ENCODE measurements at places on chromosomes 13 and 19. TPM values are rescaled to one million over a fixed set of nuclear protein-coding genes. Genes with fewer than 3 reads are reported as not detected.

DNA sequence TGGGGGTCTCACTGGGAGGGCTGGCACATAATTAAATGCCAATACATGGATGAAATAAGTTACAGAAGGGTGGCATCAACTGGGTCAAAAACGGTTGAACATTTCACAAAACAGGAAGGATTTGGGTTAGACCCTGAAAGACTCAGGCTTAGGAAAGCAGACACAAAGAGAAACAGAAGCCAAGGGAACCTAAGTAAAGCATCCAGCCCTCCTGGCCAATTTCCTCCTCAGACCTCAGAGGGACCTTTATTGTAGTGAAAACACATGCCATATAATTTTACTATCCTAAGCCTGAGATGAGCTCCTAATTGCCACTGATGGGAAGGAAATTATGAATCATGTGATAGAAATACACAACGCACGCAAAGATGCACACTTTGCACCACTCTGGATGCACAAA, 12.1 kb upstream of the CEACAM3 start:
- no peak for DNase-seq

- DNase-seq, result no peak
Measured at GRCh38 chr13:101149735-101150384, 266.4 kb downstream of the NALCN start.

The ZNF177 gene
- total RNA-seq, result 2.9 TPM

GRCh38 chr19:14473978-14474578, 1.1 kb downstream of the PTGER1 start:
- DNase-seq, result no peak

The C19orf67 gene
- total RNA-seq, result not detected

DNA sequence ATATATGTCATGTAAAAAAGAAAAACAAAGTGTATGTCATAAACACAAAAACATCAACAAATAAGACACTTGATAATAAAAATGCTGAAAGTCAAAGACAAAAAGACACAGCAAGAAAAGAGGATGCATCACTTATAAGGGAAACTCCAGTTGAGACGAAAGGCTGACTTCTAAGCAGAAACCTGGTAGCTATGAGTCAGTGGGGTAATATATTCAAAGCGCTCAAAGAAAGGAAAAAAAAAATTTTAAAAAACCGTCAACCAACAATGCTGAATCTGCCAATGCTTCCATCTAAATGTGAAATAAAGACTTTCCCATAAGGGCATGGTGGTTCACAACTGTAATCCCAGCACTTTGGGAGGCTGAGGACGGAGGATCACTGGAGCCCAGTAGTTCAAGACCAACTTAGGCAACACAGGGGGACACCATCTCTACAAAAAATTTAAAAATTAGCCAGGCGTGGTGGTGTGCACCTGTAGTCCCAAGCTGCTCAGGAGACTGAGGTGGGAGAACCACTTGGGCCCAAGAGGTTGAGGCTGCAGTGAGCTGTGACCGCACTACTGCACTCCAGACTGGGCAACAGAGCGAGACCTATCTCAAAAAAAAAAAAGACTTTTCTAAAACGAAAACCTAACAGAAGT, 24.0 kb downstream of the USP12 start:
- DNase-seq, result no peak

DNA sequence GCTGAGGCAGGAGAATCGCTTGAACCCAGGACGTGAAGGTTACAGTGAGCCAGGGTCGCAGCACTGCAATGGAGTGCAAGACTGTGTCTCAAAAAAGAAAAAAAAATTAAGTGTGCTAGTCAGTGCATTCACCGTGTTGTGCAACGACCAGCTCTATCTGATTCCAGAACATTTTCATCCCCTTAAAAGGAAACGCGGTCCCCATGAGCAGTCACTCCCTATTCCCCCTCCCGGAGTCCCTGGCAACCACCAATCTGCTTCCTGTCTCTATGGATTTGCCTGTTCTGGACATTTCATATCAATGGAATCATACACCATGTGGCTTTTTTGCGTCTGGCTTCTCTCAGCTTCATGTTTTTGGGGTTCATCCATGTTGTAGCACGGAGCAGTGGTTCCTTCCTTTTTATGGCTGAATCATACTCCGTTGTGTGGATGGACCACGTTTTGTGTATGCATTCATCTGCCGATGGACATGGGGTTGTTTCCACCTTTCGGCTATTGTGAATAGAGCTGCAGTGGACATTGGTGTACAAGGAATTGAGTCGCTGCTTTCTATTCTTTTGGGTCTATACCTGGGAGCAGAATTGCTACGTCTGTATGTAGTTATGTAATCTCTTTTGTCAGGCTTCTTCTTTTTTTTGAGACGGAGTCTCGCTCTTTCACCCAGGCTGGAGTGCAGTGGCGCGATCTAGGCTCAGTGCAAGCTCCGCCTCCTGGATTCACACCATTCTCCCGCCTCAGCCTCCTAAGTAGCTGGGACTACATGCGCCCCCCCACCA, 19.8 kb downstream of the MYO9B start:
- no peak for DNase-seq

GRCh38 chr19:35963514-35963913, 27.3 kb downstream of the LRFN3 start:
- DNase-seq, result no peak

- no peak for DNase-seq
Measured at GRCh38 chr13:50376895-50377575, 361.8 kb downstream of the KCNRG start.

DNA sequence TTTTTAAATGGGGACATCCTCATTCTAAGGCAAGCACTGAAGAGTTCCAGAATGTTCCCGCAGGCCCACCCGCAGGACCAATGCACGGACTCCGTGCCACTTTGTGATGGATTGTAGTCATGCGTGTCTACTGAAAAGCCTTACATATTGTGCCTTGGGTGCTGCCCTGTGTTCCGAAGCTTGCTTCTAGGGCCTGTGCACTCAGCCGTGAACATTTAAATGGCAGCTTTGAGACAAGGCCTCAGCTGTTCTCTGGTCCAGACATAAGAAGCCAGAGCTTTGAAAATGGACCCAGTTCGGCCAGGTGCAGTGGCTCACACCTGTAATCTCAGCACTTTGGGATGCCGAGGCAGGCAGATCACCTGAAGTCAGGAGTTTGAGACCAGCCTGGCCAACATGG, 75.3 kb upstream of the CACNA1A start:
- no peak for DNase-seq

- no peak for DNase-seq
Measured at GRCh38 chr13:113267642-113268405, 29.2 kb upstream of the LAMP1 start.

The TEX29 gene
- total RNA-seq, result not detected

GRCh38 chr13:72998012-72998411, 60.8 kb upstream of the KLF5 start:
- no peak for DNase-seq

GRCh38 chr13:70054572-70054971, 53.1 kb upstream of the ATXN8OS start:
- no peak for DNase-seq

GRCh38 chr13:60028021-60028420, 135.7 kb downstream of the DIAPH3 start:
- DNase-seq, result no peak

- DNase-seq, result peak; percentile 84
Measured at GRCh38 chr19:54162241-54162805, 2.8 kb upstream of the LENG1 start.
